ENCODE measurements at places on chromosomes 16 and 17.

DNA sequence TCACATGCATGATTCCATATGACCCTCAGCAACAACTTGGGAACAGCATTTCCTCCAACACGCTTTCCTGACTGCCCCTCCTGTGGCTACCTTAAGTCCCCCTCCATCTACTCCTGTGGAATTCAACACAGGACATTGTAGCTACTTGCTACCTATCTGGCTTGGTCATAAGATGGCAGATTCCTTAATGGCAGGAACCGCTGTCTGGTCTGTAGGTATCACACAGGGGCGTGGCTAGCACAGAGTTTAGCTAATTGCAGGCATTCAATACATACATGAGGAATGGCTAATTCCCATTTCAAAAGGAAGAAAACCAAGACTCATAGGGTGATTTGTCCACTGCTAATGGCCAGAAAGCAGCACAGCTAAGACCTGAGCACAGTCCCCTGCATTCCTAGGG lies 8.6 kb downstream of the LRRC59 start:
- no peak for DNase-seq

- DNase-seq: no peak
These were observed 14.4 kb downstream of the TTC19 start for GRCh38 chr17:16013943-16014407.

- DNase-seq: no peak
These were observed 110.2 kb upstream of the TNRC6C start for GRCh38 chr17:77848257-77848656.

DNA sequence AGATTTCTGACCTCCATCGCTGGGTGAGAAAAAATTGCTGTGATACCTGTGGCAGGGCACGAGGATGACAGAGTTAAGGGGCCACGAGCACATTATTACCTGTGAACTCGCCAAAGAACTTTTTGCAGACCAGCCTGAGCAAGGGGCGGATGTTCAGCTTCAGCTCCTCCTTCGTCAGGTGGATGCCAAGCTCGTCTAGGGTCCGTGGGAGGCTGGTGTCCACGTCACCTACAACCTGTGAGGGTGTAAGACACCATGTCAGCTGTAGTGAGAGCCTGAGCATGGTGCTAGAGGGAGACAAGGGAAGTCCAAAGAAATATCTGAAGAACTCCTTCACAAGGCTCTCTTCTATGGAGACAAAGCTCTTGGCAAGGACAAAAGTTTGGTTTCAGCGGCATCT lies 17.1 kb downstream of the HIGD1B start:
- no peak for DNase-seq

DNA sequence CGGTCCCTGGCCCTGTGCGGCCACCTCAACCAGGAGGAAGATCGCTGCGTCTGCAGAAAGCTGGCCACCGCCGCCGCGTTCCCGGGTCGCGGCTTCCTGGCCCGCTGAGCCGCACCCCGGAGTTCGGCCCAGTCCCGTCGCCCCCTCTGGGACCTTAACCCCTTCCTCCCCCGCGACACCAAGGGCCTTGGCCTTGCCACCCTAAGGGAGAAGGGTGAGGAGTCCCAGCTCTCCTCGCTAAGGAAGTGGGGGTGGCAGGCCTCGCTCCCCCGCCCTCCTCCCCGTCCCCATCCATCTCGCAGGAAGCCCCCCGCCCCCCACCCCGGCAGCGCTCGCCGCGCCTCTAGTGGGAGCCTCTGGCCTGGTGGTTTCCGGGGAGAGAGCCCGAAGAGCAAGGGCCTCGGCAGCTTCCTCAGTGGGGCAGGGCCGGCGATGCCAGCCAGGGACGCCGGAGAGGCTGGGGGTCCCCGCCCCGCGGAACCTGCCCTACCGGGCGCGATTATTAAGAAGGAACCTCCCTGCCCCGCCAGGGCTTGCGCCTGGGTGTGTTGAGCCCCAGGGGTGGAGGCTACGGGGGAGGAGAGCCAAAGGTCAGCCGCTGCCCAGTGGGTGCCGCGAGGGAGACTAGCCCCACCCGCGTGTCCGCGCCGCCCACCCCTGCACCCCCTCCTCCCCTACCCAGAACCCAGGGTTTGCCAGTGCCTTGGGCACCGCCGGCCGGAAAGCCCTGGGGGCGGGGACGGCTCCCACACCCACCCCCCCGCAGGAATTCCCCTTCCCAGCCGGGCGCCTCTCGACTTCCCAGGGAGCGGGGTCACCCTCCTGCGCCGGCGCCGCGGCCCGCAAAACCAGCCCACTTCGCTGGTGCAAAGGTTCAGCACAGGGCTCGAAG lies 6.8 kb downstream of the CBX4 start:
- DNase-seq: no peak

GRCh38 chr17:40399185-40399584 lies 18.5 kb downstream of the TOP2A start:
- DNase-seq: peak; percentile 49

DNA sequence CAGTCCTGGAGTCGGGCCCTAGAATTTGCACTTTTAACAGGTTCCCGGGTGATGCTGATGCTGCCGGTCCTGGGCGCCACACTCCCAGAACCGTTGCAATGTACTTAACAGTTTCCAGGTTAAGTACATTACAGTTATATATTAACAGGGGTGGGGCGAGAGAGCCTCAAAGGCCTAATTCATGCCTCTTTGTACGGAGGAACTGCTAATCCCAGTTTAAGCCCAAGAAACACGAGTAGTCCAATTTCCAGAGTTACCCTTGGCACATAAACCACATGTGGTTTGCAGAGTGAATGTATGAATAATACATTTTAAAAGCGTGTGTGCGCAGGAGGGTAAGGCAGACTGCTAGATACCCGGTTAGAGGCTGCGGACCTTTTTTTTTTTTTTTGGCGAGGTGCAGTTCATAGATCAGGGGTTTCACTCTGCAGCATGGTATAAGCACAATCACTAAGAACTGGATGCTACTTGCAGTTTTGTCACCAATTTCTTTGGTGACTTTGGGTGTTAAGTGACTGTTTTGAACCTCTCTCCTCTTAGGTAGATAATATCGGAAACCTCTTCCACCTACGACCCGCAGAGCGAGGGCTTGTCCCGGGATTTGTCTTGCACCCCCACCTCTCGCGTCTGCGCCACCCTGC lies 713 bp downstream of the COX11 start:
- peak; percentile 52 for DNase-seq

- DNase-seq: no peak
These were observed 16.2 kb downstream of the KCTD2 start for GRCh38 chr17:75063201-75063600.

DNA sequence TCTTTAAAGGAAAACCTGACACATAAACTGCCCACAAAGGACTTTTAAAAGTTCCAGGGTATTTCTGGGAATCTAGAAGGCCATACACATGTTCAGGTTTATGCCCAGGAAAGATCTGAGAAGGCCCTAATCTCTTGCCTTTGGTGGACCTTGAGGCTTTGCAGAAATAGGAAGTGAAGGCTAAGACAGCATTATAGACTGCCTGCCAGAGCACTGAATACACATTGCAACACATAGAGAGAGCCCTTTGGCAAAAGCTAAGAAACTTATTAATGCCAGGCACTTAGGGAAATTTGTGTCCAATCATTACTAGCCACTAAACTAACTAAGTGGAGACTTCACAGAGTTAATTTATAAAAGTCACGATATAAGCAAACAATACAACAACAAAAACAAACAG lies 70.4 kb downstream of the MMD start:
- DNase-seq: peak; percentile 53

- peak; percentile 83 for DNase-seq
These were observed 305.1 kb upstream of the GOT2 start for GRCh38 chr16:59039066-59039720.

DNA sequence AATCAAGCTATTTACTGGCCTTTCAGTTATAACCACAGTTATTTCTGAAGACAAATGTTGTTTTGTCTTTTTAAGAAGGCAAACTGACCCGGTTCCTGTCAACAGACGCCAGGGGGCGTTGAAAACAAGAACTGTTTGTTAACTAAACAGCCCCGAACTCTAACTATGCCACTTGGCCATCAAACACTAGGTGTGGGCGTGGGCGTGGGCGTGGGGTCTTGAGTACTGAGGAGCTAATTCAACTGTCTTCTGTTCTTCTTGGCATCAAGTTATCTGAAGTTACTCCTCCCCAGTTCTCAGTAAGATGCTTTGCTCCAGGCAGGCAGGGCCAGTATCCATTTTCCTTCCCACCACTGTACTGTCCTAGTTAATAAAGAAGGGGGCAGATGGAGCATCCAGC lies 63.3 kb upstream of the MTMR4 start:
- peak; percentile 51 for DNase-seq

DNA sequence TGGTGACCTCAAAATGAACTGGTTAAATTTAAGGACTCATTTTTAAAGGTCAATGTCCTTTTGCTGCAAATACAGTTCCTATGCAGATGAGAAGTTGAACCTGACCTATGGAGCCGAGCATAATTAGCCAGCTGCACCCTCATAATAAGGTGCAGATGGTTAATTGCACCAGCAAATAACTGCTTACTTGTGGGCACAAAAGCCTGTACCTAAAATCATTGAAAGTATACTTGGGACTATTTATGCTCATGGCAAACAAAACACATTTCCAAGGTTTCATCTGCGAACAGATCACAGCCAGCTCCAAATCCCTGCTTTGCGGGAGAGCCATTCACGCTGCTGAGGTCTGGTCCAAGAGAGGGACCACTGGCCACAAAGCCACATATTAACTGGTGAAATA lies 13.0 kb downstream of the HYDIN start:
- no peak for DNase-seq

GRCh38 chr17:50934672-50935220 lies 68.6 kb upstream of the TOB1 start:
- DNase-seq: no peak

GRCh38 chr17:29579866-29580771 lies 9.3 kb downstream of the GIT1 start:
- peak; percentile 76 for DNase-seq

- no peak for DNase-seq
These were observed 76.0 kb downstream of the ZNF778 start for GRCh38 chr16:89293276-89294143.

- no peak for DNase-seq
These were observed 15.6 kb upstream of the SLC38A8 start for GRCh38 chr16:84058211-84058610.

DNA sequence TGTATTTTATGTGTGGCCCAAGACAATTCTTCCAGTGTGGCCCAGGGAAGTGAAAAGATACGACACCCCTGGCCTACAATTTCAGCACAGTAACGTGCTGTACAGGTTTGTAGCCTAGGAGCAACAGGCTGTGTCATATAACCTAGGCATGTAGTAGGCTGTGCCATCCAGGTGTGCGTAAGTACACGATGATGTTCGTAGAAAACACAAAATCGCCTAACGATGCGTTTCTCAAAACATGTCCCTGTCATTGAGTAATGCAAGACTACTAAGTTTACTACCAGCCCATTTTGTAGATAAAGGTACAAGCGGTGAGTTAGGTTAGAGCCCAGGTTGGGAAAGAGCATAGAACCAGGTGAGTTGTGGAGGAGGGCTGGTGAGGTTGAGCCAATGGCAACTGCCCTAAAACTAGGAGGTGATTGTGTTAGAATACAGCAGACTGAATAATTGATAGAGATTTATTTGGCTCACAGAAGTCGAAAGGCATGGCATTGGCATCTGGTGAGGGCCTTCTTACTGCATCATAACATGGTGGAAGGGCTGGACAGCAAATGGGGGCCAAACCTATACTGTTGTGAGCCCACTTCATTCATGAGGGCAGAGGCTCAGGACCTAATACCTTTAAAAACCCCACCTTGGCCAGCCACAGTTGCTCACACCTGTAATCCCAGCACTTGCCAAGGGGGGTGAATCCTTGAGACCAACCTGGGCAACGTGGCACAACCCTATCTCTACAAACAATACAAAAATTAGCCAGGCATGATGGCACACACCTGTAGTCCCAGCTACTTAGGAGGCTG lies 4.2 kb downstream of the EIF1 start:
- no peak for DNase-seq

DNA sequence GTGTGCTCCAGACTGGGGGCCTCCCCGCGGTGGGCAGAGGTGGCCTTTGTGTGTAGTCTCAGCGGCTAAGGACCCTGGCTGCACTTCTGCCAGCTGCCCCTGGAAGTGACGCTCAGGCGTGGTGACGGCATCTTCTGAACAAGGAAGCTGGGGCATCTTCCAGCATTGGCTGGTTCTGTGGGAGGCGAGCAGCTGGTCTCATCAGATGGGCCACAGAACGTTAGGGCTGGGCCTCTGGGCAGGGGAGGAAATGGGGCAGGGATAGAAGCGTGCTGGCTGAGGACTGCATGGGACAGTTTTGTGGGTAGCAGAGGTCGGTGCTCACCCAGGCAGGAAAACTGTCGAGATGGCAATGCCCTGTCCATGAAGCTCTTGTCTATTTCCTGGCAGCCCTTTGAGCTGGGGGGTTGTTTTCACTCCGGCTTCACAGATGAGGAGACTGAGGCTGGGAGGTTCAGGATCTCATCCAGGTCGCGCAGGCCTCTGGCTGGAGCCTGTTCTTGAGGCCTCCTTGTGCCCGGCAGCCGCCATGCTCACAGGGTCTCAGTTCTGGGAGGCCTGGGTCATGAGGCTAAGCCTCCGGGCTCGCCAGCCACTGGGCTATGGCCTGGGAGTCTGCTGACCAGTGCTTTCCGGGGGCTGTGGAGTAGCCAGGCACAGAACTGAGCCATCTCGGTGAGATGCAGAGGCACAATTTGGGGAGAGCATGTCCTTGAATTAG lies 16.3 kb downstream of the IRF8 start:
- DNase-seq: peak; percentile 36

GRCh38 chr16:85729452-85730185 lies 21.3 kb downstream of the C16orf74 start:
- DNase-seq: peak; percentile 20

GRCh38 chr17:62760059-62760944 lies 47.8 kb downstream of the MARCHF10 start:
- DNase-seq: no peak

DNA sequence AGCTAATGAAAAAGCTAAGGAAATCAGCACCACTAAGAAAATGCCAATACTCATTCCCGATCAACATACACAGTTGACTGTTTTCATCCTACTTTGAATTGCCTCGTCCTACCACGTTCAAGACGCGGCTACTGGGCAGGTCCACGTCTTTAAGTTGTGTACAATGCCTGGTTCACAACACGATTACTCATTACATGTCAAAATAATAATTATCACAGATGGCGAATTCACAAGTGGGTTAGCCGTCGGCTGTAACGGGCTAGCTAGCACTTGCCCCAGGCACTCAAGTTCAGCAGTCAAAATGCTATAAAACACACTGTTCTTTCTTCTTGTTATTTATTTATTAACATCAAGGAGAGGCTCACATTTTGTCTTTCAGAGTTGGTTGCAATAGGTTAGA lies 124.2 kb downstream of the ZFHX3 start:
- DNase-seq: no peak

- peak; percentile 71 for DNase-seq
These were observed 611 bp upstream of the ANKRD40 start for GRCh38 chr17:50708050-50709000.

DNA sequence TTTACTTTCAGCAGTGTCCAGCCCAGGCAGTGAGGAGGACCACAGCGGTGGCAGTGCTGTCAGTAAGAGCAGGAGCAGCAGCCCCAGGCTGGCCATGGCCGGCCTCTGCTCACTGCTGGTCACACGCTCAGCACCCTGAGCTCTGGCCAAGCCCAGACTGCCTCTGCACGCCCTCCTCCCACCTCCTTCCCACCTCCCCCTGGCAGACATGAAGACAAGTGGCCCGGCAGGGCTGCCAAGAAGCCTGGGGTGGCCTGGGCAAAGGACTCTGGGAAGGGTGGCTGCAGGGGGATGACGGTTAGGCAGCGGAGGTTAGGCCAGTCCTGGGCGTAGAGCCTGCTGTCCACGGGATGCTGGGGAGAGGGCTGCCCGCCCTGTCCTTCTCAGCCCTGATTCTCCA lies at the start of gene C16orf89:
C16orf89 (minus strand) TSS at position 144 of the 400 bp plus-strand sequence; CDS start at position 96, 48 bp downstream.
- no peak for DNase-seq

- peak; percentile 8 for DNase-seq
These were observed 318.3 kb downstream of the PHKB start for GRCh38 chr16:47779201-47780016.

All from MV-4-11 (cell line).